ENCODE measurements at places on chromosomes 11 and 22.

GRCh38 chr22:19519041-19519926, 4.9 kb downstream of the CLDN5 start:
- DNase-seq = no peak

DNA sequence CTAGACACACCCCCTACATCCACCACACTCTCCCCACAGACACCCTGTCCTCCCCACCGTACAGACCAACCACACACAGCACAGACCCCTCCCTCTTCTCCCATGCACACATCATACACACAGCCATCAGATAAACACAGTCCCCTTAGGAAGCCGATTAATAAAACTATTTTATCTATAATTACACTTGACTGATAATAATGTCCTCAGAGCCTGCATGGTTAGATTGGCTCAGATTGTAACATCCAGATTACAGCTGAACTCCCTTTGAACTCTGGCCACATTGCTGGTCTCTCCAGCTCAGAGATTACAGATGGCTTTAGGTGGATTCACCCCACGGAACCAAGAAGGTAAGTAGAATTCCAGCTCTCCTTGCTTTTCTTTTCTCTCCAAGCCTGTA, 9.5 kb upstream of the ELF5 start:
- DNase-seq = no peak

DNA sequence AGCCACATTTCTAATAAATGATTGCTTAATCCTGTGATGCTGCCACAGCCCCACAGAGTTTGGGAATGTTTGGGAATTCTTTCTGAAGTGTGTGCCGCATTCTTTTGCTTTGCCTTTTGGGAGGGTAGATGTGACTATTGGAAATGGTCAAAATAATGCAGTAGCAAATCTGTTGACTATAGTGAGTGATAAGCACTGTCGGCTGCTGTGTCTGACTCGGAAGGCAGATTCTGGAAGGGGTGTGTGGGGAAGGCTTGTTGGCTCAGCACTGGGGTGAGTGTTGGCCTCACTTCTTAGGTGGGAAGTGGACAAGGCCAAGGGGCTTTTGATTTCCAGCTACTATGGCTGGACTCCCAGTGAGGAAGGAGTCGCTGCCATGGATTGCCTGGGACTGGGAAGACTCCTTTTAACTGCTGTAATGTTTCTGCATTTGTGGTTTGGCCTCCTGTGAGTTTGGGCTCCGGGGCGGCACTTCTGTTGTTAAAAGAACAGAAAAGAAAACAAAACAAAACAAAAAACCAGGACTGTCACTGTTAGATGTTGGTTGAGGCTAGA, 20.1 kb downstream of the ZBTB16 start:
- no peak for DNase-seq

- DNase-seq = no peak
These were observed 8.5 kb upstream of the XBP1 start for GRCh38 chr22:28808716-28809355.

DNA sequence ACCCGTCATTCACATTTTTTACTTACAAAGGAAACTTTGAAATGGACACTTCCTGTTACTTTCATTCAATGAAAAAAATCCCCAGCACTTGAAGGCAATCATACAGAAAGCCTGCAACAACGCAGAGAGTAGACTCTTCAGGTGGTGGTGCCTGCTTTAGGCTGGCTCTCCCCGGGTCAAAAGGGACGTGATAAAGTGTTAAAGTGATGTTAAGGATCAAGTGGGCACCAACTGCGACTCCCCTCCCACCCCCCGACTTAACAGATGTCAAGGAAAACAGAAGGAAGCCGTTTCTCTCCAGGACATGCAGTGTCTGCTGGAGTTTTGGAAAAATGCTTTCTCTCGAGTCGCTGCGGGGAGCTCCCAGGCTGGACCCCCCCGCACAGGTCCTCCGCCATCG, 414 bp upstream of the PNPLA3 start:
- no peak for DNase-seq

- DNase-seq = no peak
These were observed 12.4 kb upstream of the TEF start for GRCh38 chr22:41369424-41369745.

DNA sequence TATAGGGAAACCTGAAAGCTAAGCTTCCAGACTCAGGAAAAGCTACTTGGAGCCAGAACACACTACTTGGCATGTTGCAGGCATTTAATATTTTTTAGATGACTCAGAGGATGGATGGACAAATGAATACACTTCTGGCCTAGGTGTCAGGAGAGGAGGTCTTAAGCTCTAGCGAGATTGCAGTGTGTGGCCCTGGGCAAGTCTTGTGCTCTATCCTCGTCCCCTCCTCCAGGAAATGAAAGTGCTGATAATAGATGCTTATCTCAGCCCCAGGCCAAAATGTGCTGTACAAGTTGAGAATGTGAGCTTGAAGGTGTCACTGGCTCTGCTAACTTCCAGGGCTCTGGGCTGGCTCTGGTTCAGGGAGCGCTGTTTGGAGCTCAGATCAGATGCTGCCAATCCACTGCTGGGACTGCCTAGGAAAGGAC, 136.3 kb downstream of the PKNOX2 start:
- DNase-seq = no peak

GRCh38 chr11:93663021-93663420, 1.5 kb downstream of the CEP295 start:
- no peak for DNase-seq

GRCh38 chr11:79026803-79027445, 413.9 kb downstream of the TENM4 start:
- DNase-seq = no peak

- DNase-seq = no peak
These were observed 7.0 kb downstream of the CCND1 start for GRCh38 chr11:69647761-69648497.

DNA sequence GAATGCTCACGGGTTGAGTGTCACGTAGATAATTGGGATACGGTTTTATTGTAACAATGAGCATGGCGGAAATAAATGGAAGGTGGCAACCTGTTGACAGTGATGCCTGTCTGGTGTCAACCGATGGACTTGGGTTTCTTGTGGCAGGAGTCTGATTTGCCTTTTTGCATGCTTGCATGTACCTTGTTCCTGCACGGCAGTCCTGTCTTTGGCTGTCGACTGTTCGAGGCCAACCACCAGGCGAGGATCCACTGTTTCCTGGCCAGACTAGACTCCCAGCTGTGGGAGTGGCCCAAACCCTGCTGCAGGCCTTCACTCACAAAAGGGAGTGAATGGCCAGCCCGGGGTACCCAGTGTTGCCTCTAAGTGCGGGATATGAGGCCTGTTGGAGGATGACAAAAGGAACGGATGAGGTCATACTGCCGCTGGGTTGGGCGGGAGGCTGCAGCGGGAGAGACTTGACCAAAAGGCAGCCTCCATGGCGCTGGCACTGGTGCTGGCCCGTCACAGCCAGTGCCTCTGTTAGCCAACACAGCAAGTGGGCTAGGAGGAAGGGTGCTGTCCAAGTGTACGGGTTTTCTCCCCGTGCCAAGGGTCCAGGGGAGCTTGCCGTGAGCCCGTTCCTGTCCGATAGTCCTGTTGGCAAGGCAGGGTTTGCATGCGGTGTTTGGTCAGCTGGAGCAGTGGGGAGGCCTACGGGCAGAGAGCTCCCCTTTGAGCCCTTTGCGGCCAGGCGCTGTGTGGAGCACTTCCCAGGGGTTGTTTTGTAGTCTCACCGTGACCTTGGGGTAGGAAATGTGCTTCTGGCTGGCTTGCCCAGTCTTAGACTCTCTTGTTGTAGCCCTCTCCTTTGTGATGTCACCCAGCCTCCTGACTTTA, 974 bp downstream of the DGCR8 start:
- DNase-seq = no peak

DNA sequence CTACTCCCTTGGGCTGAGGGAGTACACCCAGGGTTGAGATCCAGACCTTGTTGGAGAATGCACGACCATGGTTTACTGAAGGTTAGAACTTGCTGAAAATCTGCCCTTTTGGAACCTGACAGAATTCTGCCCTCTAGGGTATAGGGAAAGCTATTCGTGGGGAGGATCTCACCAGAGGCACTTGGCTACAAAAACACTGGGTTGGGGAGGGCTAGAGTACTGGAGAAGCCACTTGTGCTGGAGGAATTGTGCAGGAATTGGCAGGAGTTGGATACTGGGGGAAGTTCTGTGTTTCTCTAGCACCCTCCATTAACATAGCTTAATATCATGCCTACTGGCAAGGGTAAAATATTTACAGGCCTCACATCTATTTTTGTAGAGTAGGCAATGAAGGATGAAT, 55.8 kb downstream of the PPME1 start:
- DNase-seq = no peak

GRCh38 chr11:118903204-118904015, 19.7 kb downstream of the CXCR5 start:
- no peak for DNase-seq

- DNase-seq = peak; percentile 33
These were observed 816 bp downstream of the PDE3B start for GRCh38 chr11:14644226-14645014.

- no peak for DNase-seq
These were observed 366.4 kb downstream of the CASP12 start for GRCh38 chr11:104531894-104532293.

DNA sequence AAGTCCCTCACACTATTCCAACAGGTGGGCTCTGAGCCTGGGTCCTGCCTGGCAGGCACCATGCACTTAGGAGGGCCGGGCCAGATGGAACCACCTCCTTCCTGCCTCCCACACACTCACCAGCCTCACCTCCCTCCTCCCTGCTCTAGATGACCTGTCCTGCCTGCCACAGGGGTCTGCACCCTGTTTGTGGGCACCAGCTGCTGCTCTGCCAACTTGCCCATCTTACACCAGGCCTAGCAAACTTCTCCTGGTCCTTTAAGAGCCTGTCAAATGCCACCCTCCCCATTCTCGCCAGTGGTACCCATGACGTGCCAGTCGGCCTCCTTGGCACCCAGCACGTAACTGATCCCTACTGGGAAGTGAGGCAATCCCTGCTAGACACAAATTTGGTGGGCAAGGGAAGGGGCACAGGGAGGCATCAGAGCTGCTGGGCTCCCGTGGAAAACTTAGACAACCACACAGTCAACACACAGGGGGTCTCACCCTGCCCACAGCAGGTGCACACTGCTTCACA, 3.1 kb downstream of the MOB2 start:
- DNase-seq = no peak

GRCh38 chr11:70174547-70175235, 28.4 kb upstream of the FADD start:
- no peak for DNase-seq

DNA sequence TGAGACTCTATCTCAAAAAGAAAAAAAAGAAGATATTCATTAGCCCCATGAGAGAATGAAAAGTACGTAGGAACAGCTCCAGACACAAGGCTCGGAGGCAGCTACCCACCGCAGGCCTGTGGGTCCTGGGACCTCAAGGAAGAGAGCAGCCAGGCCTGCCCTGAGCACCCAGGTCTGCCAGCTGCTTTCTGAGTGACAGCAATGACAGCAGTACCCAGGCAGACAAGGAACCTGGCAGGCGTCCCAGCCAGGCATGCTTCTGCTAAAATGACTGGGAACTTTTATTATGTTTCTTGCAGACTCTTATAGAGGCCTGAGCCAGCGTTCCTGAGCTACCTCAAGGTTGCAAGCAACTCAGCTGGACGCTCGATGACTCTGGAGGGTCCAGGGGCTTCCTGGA, 31.6 kb downstream of the CPT1A start:
- DNase-seq = no peak

GRCh38 chr11:16216831-16217230, 139.5 kb downstream of the SOX6 start:
- DNase-seq = no peak

- DNase-seq = no peak
These were observed 138.8 kb downstream of the LRRC4C start for GRCh38 chr11:41320653-41321052.

- DNase-seq = no peak
These were observed 86.7 kb upstream of the RASSF10 start for GRCh38 chr11:12922418-12922817.

DNA sequence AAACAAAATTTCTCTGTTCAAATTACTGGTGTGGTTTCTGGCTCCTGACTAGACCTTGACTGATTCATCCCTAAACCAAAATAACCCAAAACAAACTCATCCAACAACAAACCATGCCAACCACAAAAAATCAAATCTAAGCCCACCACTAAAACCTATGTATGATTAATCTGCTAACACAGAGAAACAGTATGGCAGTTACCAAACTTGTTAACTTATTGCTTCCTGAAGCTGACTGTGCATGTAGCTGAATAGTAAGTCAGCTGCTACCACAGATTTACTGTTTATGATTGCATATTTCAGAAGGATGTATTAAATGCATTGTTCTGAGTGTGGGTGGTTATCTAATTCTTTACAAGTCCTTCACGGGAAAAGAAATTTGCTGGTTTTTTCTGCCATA, 231.1 kb downstream of the SWAP70 start:
- no peak for DNase-seq

GRCh38 chr11:29957431-29957830, 59.4 kb downstream of the KCNA4 start:
- no peak for DNase-seq

DNA sequence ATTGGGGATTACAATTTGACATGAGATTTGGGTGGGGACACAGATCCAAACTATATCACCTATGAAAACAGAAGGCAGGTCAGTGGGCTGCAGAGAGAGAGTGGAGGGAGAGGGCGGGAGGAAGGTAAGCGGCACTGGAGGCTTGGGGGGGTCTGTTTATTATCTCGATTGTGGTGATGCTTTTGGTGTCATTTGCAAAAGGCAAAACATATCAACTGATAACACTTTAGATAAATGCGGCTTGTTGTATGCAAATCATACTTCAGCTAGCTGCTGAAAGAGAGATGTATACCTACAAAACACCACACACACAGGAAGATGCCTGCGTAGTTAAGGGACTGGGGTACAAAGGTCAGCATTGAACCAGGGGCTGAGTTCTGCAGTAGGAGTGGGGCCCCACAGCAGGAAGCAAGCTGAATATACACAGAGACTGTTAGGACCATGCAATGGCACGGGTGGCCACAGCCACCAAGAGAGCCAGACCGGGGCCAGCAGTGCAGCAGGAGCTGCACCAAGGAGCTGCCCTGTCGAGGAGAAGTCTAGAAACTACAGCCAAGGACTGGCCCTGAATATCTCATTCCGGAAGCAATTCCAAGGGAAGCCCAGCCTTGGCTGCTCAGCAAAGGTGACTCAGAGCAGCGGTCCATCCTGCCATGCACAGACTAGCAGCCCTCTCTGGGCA, 23.8 kb upstream of the TOLLIP start:
- no peak for DNase-seq

DNA sequence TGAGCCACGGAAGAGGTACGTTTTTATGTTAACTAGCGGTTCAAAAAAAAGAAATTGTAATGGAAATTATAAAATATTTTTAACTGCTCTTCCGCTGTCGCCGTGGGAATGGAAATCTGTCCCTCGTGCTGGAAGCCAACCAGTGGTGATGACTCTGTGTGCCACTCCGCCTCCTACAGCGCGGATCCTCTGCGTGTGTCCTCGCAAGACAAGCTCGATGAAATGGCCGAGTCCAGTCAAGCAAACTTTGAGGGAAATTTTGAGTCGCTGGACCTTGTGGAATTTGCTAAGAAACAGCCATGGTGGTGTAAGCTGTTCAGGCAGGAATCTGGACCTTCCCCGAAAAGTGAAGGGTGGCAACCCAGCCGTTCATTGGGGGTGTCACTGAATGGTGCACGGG, 2.9 kb upstream of the CBX7 start:
- DNase-seq = no peak

All from CD4-positive, alpha-beta T cell treated with Interleukin-15 for 4 hours (primary cell).